D721Med (cell line): ENCODE measurements at places on chromosomes 6 and 20.

DNA sequence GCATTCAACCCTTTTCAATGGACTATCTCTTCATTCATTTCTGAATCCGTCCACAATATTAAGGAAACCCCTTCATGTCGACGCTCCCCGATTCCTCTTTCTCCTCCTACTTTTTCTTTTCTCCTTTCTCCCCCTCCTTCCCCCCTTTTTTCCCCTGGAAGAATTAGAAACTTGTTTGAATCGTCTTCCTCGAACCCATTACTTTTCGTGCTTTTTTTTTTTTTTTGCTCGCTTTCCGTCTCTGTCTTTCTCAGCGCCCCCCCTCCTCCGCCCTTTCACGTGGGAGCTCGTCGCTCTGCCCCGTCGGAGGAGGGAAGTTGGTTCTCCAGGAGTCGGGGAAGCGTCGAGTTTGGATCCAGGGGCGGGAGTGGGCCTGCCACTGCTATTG lies 2.3 kb upstream of the NKX2-2 start:
- DNase-seq: no peak

DNA sequence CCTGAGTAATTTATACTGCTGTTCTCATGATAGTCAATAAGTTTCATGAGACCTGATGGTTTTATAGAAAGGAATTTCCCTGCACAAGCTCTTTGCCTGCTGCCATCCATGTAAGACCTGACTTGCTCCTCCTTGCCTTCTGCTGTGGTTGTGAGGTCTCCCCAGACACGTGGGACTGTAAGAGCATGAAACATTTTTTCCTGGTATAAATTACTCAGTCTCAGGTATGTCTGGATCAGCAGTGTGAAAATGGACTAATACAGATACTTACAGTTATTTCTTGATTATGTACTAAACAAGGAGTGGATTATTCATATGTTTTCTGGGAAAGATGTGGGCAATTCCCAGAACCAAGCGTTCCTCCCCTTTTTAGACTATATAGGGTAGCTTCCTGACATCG lies 1.9 kb upstream of the TRIM38 start:
- no peak for DNase-seq

GRCh38 chr6:24378473-24379097 lies 20.7 kb upstream of the DCDC2 start:
- no peak for DNase-seq

GRCh38 chr20:44447827-44448419 lies 27.8 kb upstream of the TTPAL start:
- DNase-seq: no peak

DNA sequence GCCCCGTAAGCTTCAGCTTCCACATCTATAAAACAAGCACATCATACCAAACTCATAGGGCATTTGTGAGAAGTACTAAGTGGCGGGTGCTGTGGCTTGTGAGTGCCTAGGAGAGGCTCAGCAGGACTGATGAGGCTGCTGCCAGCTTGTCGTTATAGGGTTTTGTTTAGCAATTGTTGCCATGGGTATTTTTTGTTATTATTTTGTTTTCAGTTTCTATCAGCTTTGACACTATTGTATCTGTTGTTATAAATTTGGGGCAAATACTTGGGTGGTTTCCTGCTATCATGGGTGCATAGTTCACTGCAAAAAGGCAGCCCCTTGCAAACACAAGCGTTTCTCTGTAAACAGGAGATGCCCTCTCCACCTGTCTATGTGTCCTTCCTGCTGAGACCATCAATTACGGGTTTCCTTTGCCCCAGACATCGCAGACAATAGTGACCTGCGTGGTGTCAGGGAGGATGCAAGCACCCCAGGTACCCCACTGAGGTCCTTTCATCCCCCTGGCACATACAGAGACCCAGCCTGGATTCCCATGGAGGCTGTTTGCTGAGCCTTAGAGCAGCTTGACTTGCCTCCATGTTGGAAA lies 3.1 kb upstream of the CCDC167 start:
- no peak for DNase-seq

DNA sequence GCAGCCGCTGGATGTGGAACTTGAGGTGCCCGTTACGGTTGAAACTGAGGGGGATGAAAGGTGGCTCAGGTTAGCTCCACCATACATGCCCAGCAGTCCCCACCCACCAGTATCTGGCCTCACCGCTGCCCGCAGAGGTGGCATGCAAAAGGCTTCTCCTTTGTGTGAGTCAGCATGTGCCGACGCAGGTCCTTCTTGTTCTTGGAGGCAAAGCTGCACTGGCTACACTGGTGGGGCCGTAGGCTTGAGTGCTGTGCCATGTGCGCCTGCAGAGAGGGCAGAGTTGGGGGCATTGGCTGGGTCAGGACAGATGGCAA lies 15.8 kb downstream of the PCIF1 start:
- DNase-seq: no peak

DNA sequence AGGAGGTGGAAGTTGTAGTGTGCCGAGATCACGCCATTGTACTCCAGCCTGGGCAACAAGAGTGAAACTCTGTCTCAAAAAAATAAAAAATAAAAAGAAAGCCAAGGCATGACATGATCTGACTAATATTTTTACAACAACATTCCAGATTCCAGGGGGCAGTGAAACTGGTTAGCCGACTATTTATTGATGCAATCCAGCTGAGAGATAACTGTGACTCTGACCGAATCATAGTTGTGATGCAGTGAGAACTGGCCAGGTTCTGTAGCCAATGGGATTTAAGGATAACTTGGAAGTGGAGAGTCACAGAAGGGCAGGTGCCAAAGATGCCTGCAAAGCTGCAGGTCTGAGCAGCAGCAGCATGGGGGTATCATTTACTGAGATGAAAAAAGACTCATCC lies 82.9 kb upstream of the TSHZ2 start:
- DNase-seq: no peak

- no peak for DNase-seq
These were observed 53.4 kb downstream of the BPIFB1 start for GRCh38 chr20:33336375-33336774.

DNA sequence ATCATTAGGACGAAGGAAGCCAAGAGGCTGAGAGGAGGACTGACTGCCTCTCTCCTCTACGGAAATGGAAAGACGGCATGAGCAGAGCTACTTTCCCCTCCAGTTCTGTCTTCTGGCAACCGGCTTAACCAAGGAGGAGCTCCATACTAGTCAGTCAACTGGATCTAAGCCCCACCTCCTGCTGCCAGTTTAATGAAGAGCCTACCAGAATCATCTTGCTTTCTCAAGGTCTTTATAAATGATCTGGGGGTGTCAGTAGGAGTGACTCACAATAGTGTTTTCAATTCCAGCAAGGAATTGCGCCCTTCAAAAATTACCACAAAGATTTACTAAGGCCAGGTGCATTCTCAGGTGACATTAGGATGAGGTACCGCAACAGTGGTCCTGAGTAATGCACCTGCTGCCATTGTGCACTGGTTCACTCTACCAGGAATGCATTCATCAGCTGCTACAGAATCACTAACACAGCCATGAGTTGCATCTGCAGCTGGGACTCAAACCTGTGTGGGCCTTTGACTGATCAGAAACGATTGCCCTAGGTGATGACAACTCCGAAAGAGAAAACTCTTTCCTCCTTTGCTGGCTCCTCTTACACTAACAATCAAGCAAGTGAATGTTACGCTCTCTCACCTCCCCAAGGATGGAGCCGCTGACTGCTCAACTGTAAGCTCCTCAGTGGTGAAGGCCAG lies 2.8 kb downstream of the UQCC2 start:
- DNase-seq: no peak

GRCh38 chr6:151142676-151143075 lies 97.1 kb upstream of the AKAP12 start:
- no peak for DNase-seq

DNA sequence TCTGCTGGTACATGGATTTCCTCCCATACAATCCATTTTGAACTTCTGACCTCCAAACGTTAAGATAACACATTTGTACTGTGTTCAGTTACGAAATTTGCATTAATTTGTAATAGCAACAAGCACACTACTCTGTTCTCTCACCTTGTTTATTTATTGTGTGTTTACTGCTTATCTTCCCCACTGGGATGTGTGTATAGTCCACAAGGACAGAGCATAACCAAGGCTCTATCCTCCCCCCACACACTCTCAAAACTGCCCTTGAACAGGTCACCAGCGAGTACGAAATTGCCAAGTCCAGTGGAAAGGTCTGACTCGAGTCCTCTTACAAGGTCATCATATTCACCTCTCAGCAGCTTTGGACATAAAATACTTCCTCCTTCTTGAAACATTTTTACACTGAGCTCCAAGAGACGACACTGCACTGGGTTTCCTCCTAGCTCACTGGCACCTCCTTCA lies 18.6 kb downstream of the ADTRP start:
- no peak for DNase-seq

DNA sequence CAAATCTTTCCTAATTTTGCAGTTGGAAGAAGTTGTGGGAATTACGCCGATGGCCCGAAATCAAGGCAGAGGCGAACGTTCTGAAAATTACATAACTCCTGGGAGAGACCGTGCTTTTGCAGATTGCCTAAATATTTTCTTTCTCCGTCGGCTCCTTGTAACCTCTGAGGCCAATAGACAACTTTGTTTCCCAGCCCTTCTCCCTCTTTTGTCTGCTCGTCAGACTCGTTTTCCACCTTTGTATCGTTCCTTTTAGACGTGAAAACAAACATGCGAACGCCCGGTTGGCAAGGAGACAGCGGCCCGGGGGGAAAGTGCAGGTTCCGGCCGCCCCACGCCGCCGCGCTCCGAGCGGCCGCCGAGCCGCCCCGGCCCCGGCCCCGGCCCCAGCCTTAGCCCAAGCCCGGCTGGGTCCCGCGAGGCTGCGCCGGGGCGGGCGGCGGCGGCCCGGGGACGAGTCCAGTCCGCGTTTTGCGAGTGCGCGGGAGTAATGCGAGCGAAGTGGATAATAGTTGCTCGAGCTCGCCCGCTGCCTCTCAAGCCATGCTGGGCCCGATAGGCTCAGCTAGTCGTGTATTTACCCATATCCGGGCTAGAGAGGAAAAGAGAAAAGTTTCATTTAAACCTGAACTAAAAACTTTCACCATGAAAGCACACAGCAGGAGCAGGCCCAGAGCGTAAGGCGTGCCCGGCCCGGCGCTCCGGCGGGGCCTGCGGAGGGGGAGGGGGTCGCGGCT lies at the start of gene ARID1B:
TSS of gene ARID1B (plus strand) at position 539 of the 737 bp plus-strand sequence. CDS start 303 bp downstream, outside the sequence.
- DNase-seq: peak; percentile 48

GRCh38 chr6:147693181-147693580 lies 184.7 kb downstream of the SAMD5 start:
- no peak for DNase-seq

DNA sequence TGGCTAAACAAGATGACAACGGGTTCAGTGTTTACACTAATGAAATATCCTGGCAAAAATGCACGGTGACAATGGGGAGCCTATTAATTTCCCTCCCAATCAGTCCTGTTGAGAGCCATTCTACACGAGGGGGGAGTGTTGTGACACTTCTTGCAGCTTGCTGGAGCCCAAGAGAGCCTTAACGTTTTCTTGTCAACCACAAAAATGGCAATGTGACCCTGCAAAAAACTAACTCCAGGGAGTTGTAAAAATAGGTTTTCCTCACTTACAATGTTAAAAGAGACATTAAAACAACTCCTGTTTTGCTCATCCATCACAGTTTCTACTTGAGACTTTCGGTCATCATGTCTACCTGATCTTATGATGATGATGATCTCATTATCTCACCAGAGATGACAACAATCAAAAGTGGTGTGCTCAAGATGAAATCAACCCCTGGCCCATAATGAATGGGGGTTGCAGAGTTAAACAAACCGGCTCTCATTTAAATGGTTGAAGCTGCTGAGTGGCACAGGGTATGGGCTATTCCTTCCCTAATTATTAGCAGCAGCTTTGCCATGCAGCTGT lies 57.9 kb downstream of the GJA10 start:
- DNase-seq: no peak

DNA sequence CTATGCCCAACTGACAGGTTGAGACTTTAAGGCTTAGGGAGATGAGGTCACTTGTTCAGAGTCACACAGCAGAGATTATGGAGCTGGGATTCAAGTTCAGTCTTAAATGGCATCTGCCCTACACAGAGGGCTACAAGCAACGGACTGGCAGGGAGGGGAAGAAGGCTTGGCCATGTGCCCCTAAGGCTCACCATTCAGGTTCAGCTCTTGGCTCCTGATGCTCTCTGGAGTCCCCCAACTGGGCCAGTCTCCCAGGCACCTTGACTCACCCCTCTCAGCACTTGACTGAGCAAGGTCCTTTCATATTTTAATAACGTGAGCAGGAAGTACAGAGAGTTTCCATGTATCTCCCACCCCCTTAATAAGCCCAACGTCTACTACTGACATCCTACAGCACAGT lies 71.4 kb upstream of the MAFB start:
- DNase-seq: no peak

GRCh38 chr20:19688031-19688806 lies 69.8 kb upstream of the RIN2 start:
- DNase-seq: no peak

GRCh38 chr6:148177589-148178233 lies 164.9 kb upstream of the SASH1 start:
- DNase-seq: no peak

GRCh38 chr6:163095401-163095800 lies 319.1 kb upstream of the QKI start:
- no peak for DNase-seq

- DNase-seq: no peak
These were observed 70.4 kb downstream of the SOX4 start for GRCh38 chr6:21663966-21664313.

- no peak for DNase-seq
These were observed 165.7 kb upstream of the OLIG3 start for GRCh38 chr6:137659871-137660270.
